ENCODE measurements at places on chromosomes 16 and 17.

DNA sequence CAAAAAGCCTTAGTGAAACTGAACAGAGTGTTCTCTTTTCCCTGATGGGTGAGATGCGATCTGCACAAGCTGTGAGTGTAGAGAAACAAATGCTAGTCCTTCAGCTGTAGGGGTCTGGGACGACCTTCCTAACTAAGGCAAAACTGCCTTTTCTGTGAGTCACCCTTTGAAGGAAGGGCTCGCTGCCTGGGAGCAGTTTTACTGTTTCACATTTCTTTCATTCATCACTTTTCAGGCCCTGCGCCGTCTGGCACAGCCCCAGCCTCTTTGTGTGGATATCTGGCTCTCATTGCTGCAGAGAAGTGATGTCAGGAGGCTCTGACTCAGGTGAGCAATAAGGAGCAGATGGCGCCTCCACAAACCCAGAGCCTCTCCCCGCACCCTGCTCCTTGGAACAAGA is 57.4 kb downstream of the HS3ST3A1 start:
- H3K27me3 ChIP-seq, result no peaks in the 10 kb centered on the region
- H3K4me3 ChIP-seq, result no peak overlapping the region
- peak overlapping the region; percentile 50 for H3K27ac ChIP-seq
- H3K4me1 ChIP-seq, result peaks cover 17% of the 10 kb centered on the region

DNA sequence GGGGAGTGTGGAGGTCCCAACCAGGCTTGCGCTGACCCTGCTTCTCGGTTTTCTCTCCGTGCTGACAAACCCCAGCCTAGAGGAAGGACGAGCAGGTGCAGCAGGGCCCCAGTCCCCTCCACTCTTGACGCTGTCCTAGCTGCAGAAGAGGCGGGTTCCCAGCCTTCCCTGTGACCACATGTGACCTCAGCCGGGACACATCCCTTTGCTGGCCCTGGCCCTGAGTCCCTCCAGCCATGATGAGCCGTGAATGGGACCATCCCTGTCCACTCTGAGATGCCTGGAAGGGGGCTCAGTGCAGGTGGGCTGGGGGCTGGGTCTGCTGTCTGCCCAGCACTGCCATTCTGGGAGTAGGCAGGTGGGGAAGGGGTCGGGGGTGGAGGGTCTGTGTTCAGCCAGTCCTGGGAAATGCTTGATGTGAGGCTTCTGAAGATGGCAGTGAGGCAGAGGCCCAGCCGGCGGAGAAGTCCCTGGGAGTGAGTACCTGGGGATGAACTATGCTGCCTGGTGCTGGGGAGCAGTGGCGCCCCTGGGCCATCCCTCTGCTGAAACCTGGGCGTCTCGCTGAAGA is 1.9 kb upstream of the TUBB3 start:
- peaks cover 35% of the 10 kb centered on the region for H3K4me1 ChIP-seq
- no peaks in the 10 kb centered on the region for H3K36me3 ChIP-seq
- peak overlapping the region; percentile 84 for H3K4me3 ChIP-seq
- no peaks in the 10 kb centered on the region for H3K27me3 ChIP-seq
- peak overlapping the region; percentile 99 for H3K27ac ChIP-seq

DNA sequence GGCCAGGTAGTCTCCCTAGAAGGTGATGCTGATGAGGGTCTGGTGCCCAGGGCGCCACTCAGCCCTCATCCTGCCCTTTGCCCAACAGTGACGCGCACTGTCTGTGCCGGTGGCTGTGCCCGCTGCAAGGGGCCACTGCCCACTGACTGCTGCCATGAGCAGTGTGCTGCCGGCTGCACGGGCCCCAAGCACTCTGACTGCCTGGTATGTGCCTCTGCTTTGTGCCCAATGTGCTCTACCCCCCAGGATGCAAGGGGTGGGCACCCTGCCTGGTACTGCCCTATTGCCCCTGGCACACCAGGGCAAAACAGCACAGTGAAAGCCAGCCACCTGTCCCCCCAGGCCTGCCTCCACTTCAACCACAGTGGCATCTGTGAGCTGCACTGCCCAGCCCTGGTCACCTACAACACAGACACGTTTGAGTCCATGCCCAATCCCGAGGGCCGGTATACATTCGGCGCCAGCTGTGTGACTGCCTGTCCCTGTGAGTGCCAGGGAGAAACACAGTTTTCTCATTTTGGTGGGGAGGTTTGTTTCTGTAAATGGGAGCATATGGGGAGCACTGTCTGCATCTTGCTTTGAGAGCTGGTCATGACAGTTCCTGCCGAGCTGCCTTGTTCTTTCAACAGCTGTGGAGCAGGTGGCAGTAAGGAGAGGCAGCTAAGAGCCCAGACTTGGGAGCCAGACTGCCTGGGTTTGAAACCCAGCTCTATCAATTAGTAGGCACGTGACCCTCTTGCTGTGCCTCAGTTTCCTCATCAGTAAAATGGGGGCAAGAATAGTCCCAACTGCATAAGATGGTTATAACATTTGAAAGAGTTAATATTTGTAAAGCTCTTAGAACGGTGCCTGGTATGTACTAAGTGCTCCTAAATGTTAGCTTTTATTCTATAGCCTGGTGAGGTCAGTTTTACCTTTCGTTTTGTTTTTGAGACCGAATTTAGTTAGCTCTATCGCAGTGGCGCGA is 10.4 kb downstream of the ERBB2 start:
- peaks cover 4% of the 10 kb centered on the region for H3K36me3 ChIP-seq
- H3K27me3 ChIP-seq, result no peaks in the 10 kb centered on the region
- peaks cover 20% of the 10 kb centered on the region for H3K4me1 ChIP-seq
- DNase-seq, result no peak

DNA sequence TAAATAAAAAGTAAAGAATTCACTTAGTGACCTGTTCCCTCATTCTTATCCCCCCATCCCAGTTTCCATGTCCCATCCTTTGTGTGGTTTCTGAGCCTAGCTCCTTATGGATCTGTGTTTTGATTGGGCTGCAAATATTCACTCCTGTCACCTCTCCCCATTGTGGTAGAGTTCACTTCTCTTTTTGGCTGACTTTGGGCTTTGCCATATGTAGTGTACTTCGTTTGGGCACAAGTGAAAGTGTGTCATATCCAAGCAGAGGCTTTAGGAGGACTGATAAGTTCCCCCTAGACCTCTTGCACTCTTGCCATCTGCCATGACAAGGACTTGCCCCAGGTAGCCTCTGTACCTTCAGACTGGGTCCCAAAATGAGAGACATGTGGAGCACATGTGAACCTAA is 13.0 kb upstream of the DHRS7B start:
- H3K36me3 ChIP-seq, result no peaks in the 10 kb centered on the region
- DNase-seq, result no peak
- no peaks in the 10 kb centered on the region for H3K27me3 ChIP-seq
- H3K4me1 ChIP-seq, result no peaks in the 10 kb centered on the region
- no peak overlapping the region for H3K27ac ChIP-seq

GRCh38 chr17:50883850-50884438 is 17.8 kb upstream of the TOB1 start:
- no peaks in the 10 kb centered on the region for H3K36me3 ChIP-seq
- no peak overlapping the region for H3K4me3 ChIP-seq
- H3K4me1 ChIP-seq, result peaks cover 7% of the 10 kb centered on the region
- DNase-seq, result no peak
- no peak overlapping the region for H3K27ac ChIP-seq

GRCh38 chr16:64586781-64587180 is 535.1 kb downstream of the CDH11 start:
- no peak overlapping the region for H3K4me3 ChIP-seq
- H3K27ac ChIP-seq, result no peak overlapping the region
- peaks cover 5% of the 10 kb centered on the region for H3K27me3 ChIP-seq
- H3K4me1 ChIP-seq, result no peaks in the 10 kb centered on the region
- no peaks in the 10 kb centered on the region for H3K36me3 ChIP-seq

GRCh38 chr17:15971098-15971678 is 26.3 kb downstream of the ADORA2B start:
- H3K27me3 ChIP-seq, result no peaks in the 10 kb centered on the region
- H3K36me3 ChIP-seq, result peaks cover 39% of the 10 kb centered on the region
- DNase-seq, result peak; percentile 4
- H3K4me3 ChIP-seq, result no peak overlapping the region
- H3K4me1 ChIP-seq, result peaks cover 37% of the 10 kb centered on the region

DNA sequence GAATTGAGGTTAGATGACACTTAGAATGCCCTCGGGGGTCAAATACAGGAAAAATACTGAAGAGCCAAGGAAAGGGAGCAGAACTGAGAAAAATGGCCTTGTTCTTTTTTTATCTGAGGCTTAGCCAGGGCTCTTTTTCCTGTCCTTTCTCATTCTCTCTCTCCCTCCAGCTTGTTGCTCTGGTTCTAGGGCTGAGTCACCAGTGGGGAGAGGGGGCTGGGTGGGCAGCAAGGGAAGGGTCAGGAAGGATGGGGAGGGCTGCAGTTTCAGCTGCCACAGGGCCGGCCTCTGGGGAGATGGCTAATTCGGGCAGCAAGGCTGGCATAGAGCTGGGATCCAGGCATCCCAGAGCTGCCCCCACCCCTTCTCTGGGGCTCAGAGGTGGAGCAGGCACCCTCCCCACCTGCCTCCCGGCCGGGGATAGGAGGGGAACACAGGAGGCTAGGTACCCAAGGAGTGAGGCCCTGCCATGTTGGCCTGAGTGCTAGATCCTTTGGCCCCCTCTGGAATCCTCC is 3.9 kb downstream of the ITGA3 start:
- peaks cover 27% of the 10 kb centered on the region for H3K36me3 ChIP-seq
- DNase-seq, result peak; percentile 63
- peak overlapping the region; percentile 96 for H3K27ac ChIP-seq
- H3K27me3 ChIP-seq, result no peaks in the 10 kb centered on the region

- H3K27me3 ChIP-seq, result no peaks in the 10 kb centered on the region
- H3K4me3 ChIP-seq, result no peak overlapping the region
- DNase-seq, result no peak
- H3K36me3 ChIP-seq, result no peaks in the 10 kb centered on the region
These were observed 2.7 kb downstream of the ZSCAN10 start for GRCh38 chr16:3096362-3096761.

DNA sequence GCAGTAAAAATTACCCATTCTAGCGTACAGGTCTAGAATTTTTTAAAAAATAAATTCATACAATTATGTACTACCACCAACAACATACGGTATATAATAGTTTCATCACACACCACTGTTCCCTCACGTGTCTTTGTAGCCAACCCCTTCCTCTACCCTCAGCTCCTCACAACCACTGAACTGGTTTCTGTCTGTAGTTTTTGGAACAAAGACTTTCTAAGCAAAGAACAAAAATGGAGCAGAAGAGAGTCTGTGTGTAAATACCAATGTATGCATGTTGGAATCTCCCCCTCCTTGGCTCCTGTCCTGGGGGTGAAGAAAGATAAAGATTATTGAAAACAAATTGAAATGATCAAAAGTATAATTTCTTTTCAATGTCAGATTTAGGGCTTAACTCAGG is 31.9 kb upstream of the CCR7 start:
- no peak for DNase-seq
- no peaks in the 10 kb centered on the region for H3K27me3 ChIP-seq
- H3K4me3 ChIP-seq, result no peak overlapping the region
- H3K27ac ChIP-seq, result no peak overlapping the region

- H3K36me3 ChIP-seq, result no peaks in the 10 kb centered on the region
- no peaks in the 10 kb centered on the region for H3K27me3 ChIP-seq
These were observed 59.7 kb downstream of the ABCC6 start for GRCh38 chr16:16163571-16163970.

- H3K4me1 ChIP-seq, result no peaks in the 10 kb centered on the region
- H3K27ac ChIP-seq, result no peak overlapping the region
These were observed 30.3 kb upstream of the RPH3AL start for GRCh38 chr17:382644-383533.

DNA sequence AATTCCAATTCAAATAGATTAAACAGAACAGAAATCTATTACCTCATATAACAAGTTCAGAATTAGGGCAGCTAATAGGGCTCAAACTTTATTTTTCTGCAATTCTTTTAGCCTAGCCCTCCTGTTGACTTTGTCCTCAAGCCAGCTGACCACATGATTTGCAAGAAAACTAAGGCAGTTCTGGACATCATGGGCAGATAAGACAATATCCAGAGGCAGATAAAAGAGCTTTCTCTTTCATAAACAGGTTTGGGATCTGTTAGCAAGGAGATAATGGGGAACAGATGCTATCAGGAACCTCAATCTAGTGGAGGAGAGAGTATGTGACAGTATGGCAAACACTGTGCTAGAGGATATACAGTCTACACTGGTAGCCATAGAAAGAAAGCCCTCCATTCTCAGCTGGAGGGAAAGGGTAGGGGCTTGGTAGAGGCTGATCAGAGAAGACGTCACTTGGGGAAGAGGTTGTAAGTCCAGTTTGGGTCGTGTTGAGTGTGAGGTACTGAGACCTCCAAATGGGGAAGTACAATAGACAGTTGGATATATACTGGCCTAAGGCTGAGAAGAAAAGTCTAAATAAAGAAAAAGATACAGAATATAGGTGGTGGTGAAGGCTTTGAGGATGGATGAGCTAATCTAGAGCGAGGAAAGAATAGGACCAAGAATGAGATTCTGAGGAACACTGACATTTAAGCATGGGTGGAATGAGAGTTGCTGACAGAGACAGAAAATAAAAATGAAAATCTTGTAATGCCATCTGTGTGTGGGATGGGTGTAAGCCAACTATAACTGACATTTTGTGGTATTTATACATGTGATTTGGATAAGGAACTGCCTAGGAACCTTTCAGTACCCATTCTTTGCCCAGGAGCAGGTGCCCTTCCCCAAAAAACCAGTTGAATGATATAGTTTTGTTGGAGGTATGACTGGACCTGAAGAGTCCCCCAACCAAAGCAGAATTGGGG is 67.4 kb downstream of the CYB561 start:
- DNase-seq, result no peak
- H3K4me3 ChIP-seq, result no peak overlapping the region
- peaks cover 7% of the 10 kb centered on the region for H3K36me3 ChIP-seq
- H3K27ac ChIP-seq, result no peak overlapping the region
- H3K27me3 ChIP-seq, result no peaks in the 10 kb centered on the region

GRCh38 chr17:80705988-80706387 is 161.3 kb downstream of the RPTOR start:
- H3K36me3 ChIP-seq, result 0 out of 2 replicates have a peak, but pooled peaks cover 4% of the 10 kb centered on the region
- no peak overlapping the region for H3K27ac ChIP-seq
- H3K4me3 ChIP-seq, result no peak overlapping the region
- H3K4me1 ChIP-seq, result no peaks in the 10 kb centered on the region

GRCh38 chr17:58338454-58338840 is 9.9 kb upstream of the TSPOAP1 start:
- no peak overlapping the region for H3K4me3 ChIP-seq
- H3K27ac ChIP-seq, result no peak overlapping the region
- H3K27me3 ChIP-seq, result no peaks in the 10 kb centered on the region
- peaks cover 6% of the 10 kb centered on the region for H3K4me1 ChIP-seq
- no peak for DNase-seq

DNA sequence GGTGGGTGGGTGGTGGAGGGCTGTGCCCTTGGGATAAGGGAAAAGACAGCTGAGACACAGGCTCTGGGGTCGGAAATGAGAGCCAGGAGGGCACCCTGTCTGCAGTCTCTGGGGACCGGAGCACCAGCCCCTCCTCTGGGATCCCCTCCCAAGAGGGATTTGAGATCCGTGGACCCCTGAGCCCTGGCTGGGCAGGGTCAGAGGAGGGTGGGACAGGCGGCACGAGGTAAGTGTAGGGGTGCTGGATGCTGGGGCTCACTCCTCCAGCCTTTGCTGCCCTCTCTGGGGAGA is 425 bp downstream of the SGSH start:
- peaks cover 20% of the 10 kb centered on the region for H3K4me1 ChIP-seq
- peak overlapping the region; percentile 82 for H3K4me3 ChIP-seq
- DNase-seq, result no peak
- peaks cover 13% of the 10 kb centered on the region for H3K36me3 ChIP-seq
- H3K27ac ChIP-seq, result peak overlapping the region; percentile 31
- no peaks in the 10 kb centered on the region for H3K27me3 ChIP-seq

All from PC-3 (cell line).